ENCODE measurements at places on chromosomes 16 and 17. TPM values are rescaled to one million over a fixed set of nuclear protein-coding genes. Genes with fewer than 3 reads are reported as not detected.

TBC1D3K gene
- not detected for total RNA-seq

ZNF624 gene
- total RNA-seq: 3.9 TPM

KRTAP1-5 gene
- not detected for total RNA-seq

TSNAXIP1 gene
- 0.83 TPM for total RNA-seq

ANKRD40 gene
- 49.4 TPM for total RNA-seq

MYO15A gene
- total RNA-seq: 0.58 TPM

TP53TG3F gene
- total RNA-seq: not detected

CXCL16 gene
- 15.4 TPM for total RNA-seq

MYH11 gene
- 0.13 TPM for total RNA-seq

TMEM186 gene
- total RNA-seq: 13.6 TPM

NGFR gene
- total RNA-seq: 0.70 TPM

SETD1A gene
- 21.6 TPM for total RNA-seq

SLFN12L gene
- total RNA-seq: not detected

C17orf100 gene
- total RNA-seq: 2.4 TPM

ZACN gene
- 0.16 TPM for total RNA-seq

RND2 gene
- total RNA-seq: 0.13 TPM

GPR139 gene
- not detected for total RNA-seq

TMEM238L gene
- total RNA-seq: not detected

NHLRC4 gene
- 0.23 TPM for total RNA-seq

DHRS7C gene
- not detected for total RNA-seq

Data from A549 treated with CORT108297 at 1 μM for 4 hours (cell line).